NCI-H1436 treated with DMSO at 0.1 percent for 48 hours (cell line): ENCODE measurements at places on chromosomes 5 and 9.

- no peak for DNase-seq
Measured at GRCh38 chr5:68370196-68370595, 154.6 kb downstream of the PIK3R1 start.

- DNase-seq, result no peak
Measured at GRCh38 chr5:138139781-138140090, 508 bp upstream of the NME5 start.

DNA sequence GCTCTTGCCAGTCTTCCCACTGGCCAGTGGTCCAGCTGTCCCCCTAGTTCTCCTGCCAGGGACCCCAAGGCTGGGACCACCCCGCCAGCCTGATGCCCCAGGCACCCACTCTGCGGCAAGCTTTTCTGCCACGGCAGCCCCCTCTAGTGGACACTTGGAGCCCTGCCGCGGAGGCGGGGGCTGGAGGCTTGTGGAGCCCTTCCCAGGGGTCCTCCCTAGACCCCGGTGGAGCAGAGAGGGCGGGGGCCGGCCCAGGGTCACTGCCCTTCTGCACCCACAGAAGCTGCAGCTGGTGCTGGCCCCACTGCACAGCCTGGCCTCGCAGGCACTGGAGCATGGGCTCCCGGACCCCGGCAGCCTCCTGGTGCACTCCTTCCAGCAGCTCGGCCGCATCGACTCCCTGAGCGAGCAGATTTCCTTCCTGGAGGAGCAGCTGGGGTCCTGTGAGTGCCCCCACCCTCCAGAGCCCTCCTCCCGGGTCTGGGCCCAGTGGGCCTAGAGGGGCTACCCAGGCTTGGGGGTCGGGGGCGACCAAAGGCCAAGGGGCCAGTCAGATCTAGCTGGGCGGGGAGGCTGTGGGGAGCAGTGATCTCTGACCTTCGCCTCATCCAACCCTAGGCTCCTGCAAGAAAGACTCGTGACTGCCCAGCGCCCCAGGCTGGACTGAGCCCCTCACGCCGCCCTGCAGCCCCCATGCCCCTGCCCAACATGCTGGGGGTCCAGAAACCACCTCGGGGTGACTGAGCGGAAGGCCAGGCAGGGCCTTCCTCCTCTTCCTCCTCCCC, 9.1 kb downstream of the EGFL7 start:
- no peak for DNase-seq

- no peak for DNase-seq
Measured at GRCh38 chr9:125460883-125461635, 199.4 kb downstream of the GAPVD1 start.

DNA sequence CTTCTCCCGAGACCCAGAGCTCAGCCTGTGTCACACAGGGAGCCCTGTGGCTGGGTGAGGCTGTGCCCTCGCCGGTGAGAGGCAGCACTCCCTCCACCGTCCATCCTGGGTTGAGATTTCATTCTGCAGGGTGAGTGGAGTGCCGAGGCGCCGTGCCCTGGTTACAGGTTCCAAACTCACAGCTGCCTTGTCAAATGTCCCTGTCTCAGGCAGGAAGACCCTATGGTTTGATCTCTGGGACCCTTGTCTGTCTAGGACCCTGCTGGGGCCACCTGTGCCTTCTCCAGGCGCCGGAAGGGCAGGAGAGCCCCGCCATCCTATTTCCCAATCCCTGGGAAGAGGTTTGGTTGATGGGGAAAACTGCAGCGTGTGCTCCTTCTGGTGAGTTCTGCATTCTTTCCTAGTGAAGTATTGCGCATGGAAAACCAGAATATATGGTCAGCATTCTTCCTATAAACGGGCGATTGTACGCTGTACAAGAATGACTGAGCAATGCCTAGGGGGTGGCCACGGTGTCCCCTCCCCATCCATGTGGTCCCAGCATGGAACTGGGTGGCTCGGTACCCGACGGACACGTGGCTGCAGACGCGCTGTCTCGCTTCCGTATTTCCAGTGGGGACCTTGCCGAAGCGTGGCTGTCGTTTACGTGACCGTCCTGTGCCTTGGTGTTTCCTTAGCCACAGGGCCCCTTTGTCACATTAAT, 95.9 kb upstream of the COL5A1 start:
- DNase-seq, result no peak

DNA sequence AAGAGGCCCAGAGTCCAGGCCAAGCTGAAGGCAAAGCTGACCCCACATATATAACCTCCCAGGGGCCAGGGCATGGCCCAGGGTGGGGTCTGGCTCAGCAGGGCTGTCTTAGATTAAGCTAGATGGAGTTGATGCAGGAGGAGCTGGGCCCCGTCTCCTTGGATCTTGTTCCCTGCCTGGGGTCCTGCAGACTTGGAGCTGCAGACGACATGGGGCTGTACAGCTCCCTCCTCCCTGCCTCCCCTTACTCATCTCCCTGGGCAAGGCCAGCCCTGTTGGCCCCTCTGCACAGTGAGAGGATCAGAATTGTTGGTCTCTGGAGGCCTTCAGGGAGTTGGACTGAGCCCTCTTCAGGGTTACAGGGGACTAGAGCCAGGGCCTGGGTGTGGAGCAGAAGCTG, 134.9 kb downstream of the RGS3 start:
- DNase-seq, result no peak

GRCh38 chr9:85040146-85040545, 370.6 kb downstream of the NTRK2 start:
- DNase-seq, result no peak
